Occipital lobe (tissue), 3 donors: ENCODE measurements at places on chromosomes 11 and 22. TPM values are rescaled to one million over a fixed set of nuclear protein-coding genes. Genes with fewer than 3 reads are reported as not detected.

PLEKHA7 gene
- 5.5 TPM for total RNA-seq

MYOD1 gene
- total RNA-seq: not detected

LIF gene
- total RNA-seq: not detected

OR51I1 gene
- not detected for total RNA-seq
